ENCODE measurements at places on chromosomes 5 and 9.

DNA sequence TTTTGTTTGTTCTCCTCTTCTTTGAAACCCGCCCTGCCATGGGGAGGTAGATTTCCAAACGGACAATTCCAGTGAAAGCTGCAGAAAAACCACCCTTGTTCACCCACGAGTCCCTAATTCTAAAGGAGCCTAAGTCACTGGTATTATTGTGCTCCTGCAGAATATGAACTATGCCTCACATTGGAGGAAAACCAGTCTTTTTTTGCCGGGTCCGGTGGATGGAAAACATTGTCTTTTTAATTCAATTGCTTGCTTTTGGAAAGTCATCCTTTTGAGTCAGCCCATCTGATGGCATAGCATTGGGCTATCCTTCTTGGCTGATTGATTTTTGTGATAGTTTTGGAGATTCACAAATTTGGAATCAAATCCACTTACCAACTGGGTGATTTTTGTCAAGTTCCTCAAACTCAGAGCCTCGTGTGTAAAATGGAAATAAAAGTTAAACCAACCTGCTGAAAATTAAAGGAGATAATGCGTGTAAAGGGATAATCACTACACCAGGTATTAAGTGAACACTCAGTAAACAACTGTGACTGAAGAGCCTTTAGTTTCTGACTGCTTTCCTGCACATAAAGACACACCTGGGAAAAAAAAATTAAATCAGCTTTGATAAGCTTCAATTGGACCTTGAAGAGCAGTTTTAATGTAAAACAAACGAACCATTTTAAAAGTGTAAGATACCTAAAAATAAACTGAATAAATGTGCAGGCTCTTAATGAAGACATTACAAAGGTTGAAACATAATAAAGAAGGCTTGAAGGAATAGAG lies 780 bp upstream of the CCNJL start:
- no peak for DNase-seq

- no peak for DNase-seq
These were observed 466.1 kb downstream of the TLR4 start for GRCh38 chr9:118170032-118170955.

DNA sequence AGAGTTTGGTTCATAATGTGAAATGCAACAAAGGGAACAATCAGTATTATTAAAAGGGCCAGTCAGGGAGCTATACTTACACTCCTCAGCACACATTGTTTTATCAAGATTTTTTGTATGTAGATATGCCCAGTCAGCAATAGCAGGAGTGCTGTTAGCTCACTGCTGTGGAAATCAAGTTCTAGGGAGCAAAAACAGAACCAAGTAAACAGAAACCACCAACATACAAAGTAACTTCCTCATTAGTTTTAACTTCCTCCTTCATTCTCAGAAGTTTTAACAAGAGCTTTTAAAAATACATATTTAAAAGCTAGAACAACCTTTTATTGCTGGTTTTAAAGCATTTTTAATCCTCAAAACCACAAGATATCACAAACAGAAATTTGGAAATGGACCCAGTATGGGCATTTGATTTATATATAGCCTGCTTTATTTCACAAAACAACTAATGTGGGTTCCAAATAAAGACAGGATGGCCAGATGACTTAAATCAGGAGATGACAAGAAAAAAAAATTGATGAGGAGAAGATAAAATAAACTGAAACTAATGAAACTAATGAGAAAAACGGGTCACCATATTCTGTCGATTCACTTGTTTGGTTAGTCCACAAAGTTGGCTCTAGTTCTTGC lies 178.5 kb downstream of the ADAMTS12 start:
- DNase-seq: no peak

DNA sequence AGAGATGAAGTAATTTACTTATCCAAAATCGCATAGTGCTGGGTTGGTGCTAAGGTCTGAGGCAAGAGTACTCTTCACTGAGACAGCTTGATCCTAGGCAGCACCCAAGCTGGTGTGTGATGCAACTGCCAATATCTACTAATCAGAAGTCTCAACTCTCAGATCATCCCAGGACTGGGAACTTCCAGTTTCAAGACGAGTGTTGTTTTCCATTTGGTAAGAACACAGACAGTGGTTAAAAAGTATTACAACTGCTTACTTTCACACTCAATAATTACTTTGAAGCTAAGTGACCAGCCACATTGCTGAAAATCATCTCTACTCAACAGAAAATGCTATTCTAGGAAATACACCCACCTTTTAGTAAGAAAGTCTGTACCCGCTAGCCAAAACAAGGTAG lies 45.3 kb downstream of the FBXW11 start:
- DNase-seq: no peak
